ENCODE measurements at places on chromosomes 12 and 14.

DNA sequence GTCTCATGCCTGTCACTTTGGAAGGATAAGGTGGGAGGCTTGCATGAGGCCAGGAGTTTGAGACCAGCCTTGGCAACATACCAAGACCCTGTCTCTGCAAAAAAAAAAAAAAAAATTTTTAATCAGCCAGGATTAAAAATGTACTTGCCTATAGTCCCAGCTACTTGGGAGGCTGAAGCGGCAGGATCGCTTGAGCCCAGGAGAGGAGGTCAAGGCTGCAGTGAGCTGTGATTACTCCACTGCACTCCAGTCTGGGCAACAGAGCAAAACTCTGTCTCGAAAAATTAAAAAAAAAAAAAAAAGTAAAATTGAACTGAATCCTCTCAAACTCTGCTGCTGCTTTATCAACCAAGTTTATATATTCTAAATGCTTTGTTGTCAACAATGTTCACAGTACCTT is 128.1 kb upstream of the AEBP2 start:
- no peak for DNase-seq

- DNase-seq, result no peak
These were observed 2.2 kb upstream of the PTGDR start for GRCh38 chr14:52265253-52265652.

DNA sequence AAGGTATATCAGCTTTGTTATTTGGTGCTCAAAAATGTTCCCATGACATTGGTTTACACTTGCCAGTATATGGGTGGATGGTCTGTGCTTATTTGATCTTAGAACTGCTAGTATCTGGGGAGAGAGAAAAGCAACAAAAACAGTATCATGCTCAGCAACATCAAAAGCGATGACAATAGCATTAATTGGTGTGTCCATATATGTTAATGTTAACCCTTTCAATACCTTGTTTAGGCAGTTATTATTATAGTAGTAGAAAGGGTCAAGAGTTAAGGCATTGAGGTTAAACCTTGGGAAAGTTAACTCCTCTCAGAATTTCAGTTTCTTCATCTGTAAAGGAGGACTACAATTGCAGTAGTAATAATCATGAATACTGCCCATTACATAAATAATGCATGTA is 37.4 kb upstream of the SLC38A2 start:
- DNase-seq, result no peak

GRCh38 chr12:119957135-119957534 is 31.9 kb upstream of the BICDL1 start:
- no peak for DNase-seq

DNA sequence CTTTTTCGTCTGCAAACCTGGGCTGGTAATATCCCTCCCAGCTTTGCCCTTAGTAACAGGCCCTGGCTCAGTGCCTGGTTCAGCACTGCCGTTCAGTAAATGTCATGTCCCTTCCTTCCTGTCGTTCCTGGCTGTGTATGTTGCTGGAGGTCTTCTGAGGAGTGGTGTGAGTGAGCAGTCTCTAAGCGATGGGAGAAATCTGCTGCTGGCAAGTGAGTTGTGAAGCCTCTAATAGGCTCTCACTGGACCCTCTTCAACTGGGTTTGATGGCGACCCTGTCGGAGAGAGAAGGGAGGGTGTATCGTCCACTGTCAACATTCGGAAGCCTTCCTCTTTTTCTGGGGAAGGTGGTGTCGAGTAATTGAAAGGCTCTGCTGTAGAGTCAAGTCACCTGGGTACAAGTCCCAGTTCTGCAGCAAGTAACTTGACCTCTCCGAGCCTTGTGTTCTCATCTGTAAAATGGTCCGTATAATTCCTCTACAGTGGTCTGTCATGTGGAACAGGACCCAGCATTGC is 62.8 kb downstream of the HRK start:
- no peak for DNase-seq

DNA sequence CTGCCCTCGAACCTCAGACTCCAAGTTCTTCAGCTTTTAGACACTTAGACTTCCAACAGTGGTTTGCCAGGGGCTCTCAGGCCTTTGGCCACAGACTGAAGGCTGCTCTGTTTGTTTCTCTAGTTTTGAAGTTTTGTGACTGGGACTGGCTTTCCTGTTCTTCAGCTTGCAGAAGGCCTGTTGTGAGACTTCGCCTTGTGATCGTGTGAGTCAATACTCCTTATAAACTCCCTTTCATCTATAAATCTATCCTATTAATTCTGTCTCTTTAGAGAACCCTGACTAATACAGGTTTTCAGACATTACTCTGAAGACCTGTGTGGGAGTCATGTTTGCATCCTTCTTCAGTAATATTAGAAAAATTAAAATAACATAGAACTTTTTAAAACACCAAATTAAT is 289.1 kb downstream of the RMST start:
- no peak for DNase-seq

GRCh38 chr12:50925342-50925651 is 27.0 kb upstream of the HIGD1C start:
- DNase-seq, result peak; percentile 24

DNA sequence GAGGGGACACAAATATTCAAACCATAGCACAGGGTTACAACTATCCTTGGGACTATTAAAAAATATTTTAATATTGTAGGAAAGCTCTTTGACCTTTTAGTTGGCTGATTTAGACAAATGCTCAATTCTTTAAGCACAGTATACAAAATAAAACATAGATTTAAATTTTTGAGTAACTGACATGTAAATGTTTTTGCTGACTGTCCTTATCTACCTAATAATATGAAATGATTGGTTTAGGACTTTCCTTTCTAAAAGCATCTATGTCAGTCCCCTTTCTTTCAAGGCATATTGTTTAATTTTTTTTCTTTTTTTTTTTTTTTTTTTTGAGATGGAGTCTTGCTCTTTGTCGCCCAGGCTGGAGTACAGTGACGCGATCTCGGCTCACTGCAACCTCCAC is 16.5 kb upstream of the OR6J1 start:
- DNase-seq, result no peak

GRCh38 chr12:89775986-89776365 is 67.3 kb upstream of the ATP2B1 start:
- no peak for DNase-seq

DNA sequence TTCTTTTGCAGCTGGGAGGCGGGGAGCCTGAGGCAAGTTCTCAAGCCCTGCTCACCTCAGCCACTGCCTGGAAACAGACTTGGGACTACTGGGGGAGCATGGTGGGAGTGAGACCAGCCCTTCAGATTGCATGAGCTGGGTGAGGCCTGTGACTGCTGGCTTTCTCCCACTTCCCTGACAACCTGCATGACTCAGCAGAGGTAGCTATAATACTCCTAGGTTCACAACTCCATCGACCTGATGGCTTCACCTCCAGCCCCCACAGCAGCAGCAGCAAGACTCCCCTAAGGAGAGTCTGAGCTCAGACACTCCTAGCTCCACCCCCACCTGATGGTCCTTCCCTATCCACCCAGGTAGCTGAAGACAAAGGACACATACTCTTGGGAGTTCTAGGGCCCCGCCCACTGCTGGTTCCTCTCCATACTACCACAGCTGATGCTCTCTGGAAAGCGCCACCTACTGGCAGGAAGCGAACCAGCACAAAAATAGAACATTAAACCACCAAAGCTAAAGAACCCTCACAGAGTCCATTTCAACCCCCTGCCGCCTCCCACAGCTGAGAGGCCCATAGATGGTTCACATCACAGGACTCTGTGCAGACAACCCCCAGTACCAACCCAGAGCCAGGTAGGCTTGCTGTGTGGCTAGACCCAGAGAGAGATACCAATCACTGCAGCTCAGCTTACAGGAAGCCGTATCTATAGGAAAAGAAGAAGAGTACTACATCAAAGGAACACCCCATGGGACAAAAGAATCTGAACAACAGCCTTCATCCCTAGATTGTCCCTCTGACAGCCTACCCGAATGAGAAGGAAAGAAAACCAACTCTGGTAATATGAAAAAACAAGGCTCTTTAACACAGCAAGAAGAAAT is 68.7 kb downstream of the RPAP3 start:
- no peak for DNase-seq

GRCh38 chr12:84542289-84542688 is 370.3 kb downstream of the SLC6A15 start:
- DNase-seq, result no peak

DNA sequence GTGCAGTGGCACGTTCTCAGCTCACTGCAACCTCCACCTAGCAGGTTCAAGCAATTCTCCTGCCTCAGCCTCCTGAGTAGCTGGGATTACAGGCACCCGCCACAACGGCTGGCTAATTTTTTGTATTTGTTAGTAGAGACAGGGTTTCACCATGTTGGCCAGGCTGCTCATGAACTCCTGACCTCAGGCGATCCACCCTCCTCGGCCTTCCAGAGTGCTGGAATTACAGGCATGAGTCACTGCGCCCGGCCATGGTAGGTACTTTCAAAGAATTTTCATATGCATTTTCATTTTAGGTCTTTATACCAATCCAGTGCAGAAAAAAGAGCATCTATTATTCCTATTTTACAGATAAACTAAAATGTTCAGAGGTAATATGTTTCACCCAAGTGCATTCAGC is 411.3 kb upstream of the USP15 start:
- DNase-seq, result no peak
